ENCODE measurements at places on chromosomes 3 and 15.
A peak's percentile ranks its signal among the peaks of the same experiment; 100 is the strongest.

- DNase-seq = no peak
These were observed 83.3 kb downstream of the OCA2 start for GRCh38 chr15:28015855-28016254.

DNA sequence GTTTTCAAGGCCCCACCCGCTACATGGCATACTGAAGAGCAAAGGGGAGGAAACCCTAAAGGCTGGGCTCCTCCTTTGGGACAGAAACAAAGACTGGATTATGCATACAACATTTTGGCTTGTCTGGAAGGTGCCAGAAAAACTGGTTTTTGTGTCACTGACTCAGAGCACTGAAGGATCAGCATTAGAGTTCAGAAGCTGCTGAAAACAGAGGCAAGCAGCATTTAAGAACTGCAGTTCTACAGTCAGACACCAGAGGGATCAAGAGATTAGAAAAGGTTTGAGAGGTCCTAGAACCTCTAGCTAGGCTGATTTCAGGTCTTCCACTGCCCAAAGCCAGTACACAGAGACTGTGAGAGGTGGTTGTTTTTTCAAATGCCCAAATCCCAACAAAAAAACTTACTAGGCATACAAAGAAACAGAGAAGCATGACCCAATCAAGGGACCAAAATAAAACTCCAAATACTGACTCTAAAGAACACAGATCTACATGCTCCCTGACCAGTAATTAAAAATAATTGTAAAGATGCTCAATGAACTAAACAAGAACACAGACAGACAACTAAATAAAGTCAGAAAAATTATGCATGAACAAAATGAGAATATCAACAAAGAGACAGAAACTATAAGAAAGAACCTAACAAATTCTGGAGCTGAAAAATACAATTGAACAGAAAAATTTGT is 91.2 kb downstream of the SENP2 start:
- no peak for DNase-seq

- DNase-seq = no peak
These were observed 100.2 kb downstream of the FMN1 start for GRCh38 chr15:33094336-33094735.

DNA sequence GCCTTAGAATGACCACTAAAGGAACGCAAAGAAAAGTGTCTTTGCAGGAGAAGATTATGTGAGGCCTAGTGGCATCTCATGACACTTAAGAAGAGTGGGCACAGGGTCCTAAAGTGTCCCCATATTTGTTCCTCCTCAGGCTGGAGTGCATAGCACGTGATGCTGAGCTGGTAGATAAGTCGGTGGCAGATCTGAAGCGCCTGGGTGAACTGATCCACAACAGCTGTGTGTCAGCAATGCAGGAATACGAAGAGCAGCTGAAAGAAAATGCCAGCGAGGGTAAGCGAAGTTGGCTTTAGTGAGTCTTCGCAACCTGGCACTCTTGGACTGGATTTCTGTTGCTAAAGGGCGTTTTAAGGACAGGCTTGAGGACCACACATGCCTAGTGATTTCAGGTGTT is 92.6 kb downstream of the CHD2 start:
- DNase-seq = no peak

- DNase-seq = no peak
These were observed 88.8 kb upstream of the PPIB start for GRCh38 chr15:64251658-64252057.

- no peak for DNase-seq
These were observed 55.9 kb downstream of the SERP1 start for GRCh38 chr3:150490277-150490986.

DNA sequence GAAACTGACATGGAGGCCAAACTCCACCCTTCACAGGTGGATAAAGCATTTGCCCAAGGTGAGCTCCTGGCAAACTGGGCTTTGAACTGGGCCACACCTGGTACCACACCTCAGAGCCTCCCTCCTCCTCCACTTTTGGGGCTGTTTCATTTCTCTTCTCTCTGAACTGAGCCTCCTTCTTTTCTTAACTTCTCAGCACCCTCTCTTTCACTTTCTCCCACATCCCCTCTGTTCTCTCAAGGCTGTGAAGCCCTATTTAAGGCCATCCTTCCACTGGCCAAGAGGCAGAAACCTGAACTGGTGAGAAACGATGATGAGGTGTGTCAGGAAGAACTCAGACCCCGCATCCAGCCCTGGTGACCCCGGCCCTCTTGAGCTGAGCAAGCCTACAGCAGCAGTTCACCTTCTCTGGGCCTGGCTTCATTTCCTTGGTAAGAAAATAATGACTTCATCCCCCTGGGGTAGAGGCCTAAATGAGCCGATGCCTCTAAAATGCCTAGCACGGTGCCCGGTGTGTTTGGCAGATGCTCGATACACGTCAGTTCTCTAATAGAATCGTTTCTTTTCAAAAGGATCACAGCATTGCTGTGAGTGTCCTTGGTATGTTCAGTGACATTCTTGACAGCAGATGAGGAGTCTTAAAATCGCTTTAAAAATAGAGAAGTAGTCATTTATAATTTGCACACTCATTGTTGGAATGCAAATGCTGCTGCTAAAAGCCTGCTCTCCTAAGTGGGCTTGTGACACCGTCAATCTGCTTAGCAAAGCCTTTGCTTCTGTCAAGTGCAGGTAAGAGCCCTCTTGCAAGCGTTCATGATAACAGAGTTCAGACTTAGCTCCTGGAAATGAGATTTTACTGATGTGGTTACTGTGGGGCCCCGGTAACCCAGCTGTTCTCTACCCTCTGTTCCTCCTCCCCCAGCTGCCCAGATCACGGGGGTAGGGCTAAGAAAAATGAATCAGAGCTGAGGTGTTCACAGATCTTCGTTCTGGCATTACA is 97.7 kb upstream of the ATP2B2 start:
- DNase-seq = peak; percentile 54

DNA sequence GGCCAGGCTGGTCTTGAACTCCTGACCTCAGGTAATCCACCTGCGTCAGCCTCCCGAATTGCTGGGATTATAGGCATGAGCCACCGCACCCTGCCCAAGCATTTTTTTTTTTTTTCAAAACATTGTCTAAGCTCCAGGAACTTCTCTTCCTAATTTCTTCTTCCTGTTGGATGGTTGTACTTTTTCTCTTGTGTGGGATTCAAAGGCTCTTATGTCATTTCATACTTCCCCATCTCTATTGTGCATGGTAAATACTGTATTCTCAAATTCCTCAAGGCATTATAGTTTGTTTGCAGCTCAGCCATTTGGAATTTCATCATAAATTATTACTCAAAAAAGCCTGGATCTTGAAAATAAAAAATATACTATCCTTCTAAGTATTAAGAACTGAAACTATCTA is 199.1 kb upstream of the GADL1 start:
- no peak for DNase-seq

- DNase-seq = no peak
These were observed 11.9 kb downstream of the HDAC11 start for GRCh38 chr3:13492048-13492447.

DNA sequence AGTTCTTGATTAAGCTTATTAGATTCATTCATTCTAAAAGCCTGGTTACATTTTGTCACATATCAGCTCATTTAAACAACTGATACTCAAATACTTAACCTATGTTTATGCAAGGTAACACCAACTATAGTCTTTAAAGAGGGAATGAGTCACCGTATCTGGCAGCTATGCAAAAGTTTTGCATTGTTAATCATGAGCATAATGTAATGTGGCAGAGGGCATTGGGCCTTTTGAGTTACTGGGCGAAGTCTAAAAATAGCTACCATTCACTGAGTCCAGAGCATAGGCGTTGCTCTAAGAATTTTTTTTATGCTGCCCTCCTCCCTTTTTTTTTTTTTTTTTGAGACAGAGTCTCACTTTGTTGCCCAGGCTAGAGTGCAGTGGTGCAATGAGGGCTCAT is 277.7 kb upstream of the ZNF717 start:
- DNase-seq = no peak

- DNase-seq = no peak
These were observed 33.1 kb downstream of the ASB7 start for GRCh38 chr15:100635406-100636071.

GRCh38 chr3:117734496-117734895 is 1024.9 kb downstream of the TUSC7 start:
- DNase-seq = no peak

GRCh38 chr3:174202116-174202515 is 657.0 kb upstream of the NAALADL2 start:
- DNase-seq = no peak

- peak; percentile 37 for DNase-seq
These were observed 16.9 kb upstream of the SEMA4B start for GRCh38 chr15:90184119-90184785.

GRCh38 chr3:32685543-32686185 is 676 bp downstream of the CNOT10 start:
- no peak for DNase-seq

DNA sequence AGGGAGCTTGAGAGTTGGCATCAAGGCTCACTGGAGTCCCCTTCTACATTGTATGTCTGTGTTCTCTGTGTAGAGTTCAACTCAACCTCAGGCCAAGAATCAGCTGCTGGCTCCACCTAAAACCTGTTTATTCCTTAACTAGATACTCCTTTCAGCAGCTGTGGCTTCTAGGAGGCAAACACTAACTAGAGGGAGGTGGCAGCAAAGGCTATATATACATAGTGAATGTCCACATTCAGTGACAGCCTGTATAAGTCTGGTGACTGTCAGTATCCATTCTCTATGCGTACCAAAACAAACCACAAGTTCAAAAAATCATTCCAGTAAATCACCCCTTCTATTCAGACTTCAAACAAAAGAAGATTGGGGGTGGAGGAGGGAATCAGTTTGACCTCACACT is 184.3 kb downstream of the CDIN1 start:
- no peak for DNase-seq

- no peak for DNase-seq
These were observed 708 bp upstream of the GCHFR start for GRCh38 chr15:40762919-40763800.

DNA sequence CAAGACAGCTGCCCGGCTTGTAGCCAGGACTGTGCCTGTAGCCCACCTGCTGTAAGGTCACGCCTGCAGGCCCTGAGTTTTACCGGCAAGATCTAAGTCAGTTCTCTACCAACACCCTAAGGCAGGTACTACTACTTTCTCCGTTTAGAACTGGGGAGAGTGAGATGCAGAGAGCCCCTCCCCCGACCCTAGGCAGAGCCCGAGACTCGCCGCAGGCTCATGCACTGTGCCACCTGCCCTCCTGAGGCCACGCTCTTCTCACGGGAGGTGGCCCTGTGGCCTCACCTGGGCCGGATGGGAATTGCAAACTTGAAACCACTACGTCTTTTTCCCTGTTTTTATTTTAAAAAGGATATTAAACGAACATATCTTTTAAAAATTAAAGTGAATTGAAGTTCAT is 36.9 kb upstream of the PCSK6 start:
- DNase-seq = no peak

GRCh38 chr3:67642734-67643133 is 11.7 kb downstream of the SUCLG2 start:
- no peak for DNase-seq

- no peak for DNase-seq
These were observed 113.2 kb upstream of the TJP1 start for GRCh38 chr15:29935296-29936004.

DNA sequence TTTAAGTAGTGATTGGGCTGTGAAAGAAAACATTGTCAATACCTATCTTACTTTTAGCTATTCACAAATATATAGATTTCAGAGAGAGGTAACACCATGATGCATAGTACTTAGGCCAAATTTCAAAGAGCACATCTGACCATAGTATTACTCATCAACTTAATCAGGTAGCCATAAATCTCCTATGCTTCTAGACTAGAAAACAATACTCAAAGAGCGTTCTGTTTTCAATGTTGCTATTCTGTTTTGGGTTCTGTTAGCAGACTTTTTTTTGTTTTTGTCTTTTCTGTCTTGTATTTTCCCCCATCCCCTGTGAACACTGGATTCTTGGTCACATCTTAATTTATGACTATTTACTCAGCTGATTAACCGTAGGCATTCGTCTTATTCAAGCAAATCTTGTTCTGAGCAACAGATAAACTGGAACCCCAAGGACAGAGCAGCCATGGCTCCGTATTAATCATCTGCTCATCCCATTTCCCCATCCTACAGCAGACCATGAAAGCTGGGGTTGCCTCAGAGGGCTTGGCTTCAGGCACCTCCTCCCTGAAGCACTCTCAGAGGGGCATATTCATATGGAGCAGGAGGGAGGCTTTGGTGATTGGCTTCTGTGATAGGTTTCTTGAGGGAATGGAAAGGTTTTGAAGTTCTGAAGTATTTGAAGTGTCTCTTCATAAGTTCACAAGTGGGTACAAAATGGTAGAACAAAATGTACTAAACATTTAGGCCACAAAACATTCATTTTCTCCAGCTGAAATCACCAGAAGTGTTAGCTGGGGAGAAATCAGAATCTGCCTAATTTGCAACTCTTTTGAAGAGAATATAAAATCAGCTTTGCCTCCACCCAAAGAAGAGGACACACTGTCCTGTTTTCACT is 105.3 kb downstream of the TNIK start:
- DNase-seq = no peak

DNA sequence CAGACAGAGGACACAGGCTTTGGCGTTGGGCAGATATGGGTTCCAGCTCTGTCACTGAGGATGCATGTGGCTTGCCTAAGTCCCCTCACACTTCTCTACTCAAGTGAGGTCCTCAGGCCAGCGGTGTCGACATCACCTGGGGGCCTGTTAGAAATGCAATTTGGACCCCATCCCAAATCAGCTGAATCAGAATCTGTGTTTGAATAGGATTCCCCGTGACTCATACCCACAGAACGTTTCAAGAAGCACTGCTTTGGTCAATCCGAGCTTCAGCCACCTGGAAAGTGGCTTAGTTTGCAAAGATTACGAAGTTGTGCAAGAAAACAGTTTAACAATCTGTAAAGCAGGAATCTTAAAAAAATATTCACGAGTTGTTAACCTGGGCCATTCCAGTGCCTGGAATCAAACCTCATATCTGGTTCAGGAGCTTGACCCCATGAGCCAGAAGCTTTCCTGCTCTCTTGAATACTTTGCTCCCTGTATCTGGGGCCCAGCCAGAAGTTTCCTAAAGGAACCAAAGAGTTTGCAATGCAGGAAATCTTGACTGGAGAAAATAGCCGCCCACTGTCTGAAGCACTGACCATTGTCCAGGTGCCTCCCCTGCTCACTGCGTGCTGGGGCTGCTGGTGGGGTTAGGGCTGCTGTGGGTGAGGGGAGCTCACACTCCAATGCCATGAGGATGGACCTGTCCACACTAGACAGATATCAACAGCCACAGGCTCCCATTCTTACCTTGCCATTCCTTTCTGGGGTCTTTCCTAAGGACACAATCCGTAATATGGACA is 208.5 kb upstream of the LINGO1 start:
- DNase-seq = no peak
